ENCODE measurements at places on chromosomes 12 and 14.

- H3K27ac ChIP-seq, result no peak overlapping the region
- no peak overlapping the region for H3K4me3 ChIP-seq
- no peaks in the 10 kb centered on the region for H3K36me3 ChIP-seq
- DNase-seq, result no peak
These were observed 91.0 kb upstream of the MED13L start for GRCh38 chr12:116368196-116369194.

GRCh38 chr12:75809746-75810145 lies 221.8 kb downstream of the PHLDA1 start:
- no peak for DNase-seq
- no peaks in the 10 kb centered on the region for H3K27me3 ChIP-seq
- no peak overlapping the region for H3K4me3 ChIP-seq
- no peaks in the 10 kb centered on the region for H3K36me3 ChIP-seq
- peaks cover 1% of the 10 kb centered on the region for H3K4me1 ChIP-seq
- H3K27ac ChIP-seq, result no peak overlapping the region

DNA sequence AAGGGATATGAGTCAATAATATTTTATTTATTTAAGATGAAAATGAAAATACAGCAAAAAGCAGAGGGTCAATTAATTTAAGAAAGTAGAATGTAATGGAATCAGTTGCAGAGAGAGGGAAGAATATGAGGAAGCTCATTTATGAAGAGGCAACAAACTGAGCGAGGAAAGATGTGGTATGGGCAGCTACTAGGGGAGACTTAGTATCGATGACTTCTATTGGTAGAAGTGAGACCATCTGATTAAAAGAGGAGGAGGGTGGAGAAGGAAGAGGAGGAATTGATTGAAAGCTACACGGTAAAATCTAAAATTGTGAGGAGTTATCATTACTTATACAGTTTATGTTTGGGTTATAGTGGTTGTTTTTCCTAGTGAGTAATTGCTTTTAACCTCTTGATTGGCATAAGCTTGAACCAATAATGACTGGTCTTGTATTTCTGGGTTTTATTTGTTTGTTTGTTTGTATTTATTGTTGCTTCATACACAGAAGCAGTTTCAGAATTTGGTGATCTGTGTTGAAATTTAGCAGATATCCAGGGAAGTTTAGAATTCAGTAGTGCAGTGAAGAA lies 121.0 kb downstream of the LRRIQ1 start:
- no peak overlapping the region for H3K27ac ChIP-seq
- no peak for DNase-seq
- H3K36me3 ChIP-seq, result no peaks in the 10 kb centered on the region
- H3K4me3 ChIP-seq, result no peak overlapping the region
- H3K27me3 ChIP-seq, result no peaks in the 10 kb centered on the region

GRCh38 chr12:105742567-105742874 lies 396.2 kb downstream of the NUAK1 start:
- H3K36me3 ChIP-seq, result no peaks in the 10 kb centered on the region
- no peak overlapping the region for H3K4me3 ChIP-seq
- H3K27me3 ChIP-seq, result no peaks in the 10 kb centered on the region
- DNase-seq, result no peak
- no peaks in the 10 kb centered on the region for H3K4me1 ChIP-seq

GRCh38 chr12:50628394-50628793 lies 123.6 kb downstream of the DIP2B start:
- H3K27me3 ChIP-seq, result no peaks in the 10 kb centered on the region
- peaks cover 13% of the 10 kb centered on the region for H3K4me1 ChIP-seq
- no peak overlapping the region for H3K27ac ChIP-seq
- no peaks in the 10 kb centered on the region for H3K36me3 ChIP-seq
- no peak for DNase-seq
- H3K4me3 ChIP-seq, result no peak overlapping the region

DNA sequence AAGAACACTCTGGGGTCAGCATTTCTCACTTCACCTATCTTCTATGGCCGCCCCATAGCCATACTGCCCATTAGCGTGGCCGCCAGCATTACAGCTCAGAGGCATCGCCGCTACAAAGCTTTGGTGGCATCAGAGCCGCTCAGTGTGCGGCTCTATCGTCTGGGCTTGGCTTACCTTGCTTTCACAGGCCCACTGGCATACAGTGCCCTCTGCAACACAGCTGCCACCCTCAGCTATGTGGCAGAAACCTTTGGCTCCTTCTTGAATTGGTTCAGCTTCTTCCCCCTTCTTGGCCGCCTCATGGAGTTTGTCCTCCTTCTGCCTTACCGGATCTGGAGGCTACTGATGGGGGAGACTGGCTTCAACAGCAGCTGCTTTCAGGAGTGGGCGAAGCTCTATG lies 2.6 kb downstream of the DNAJC22 start:
- no peak overlapping the region for H3K4me3 ChIP-seq
- H3K36me3 ChIP-seq, result no peaks in the 10 kb centered on the region
- H3K4me1 ChIP-seq, result peaks cover 35% of the 10 kb centered on the region

DNA sequence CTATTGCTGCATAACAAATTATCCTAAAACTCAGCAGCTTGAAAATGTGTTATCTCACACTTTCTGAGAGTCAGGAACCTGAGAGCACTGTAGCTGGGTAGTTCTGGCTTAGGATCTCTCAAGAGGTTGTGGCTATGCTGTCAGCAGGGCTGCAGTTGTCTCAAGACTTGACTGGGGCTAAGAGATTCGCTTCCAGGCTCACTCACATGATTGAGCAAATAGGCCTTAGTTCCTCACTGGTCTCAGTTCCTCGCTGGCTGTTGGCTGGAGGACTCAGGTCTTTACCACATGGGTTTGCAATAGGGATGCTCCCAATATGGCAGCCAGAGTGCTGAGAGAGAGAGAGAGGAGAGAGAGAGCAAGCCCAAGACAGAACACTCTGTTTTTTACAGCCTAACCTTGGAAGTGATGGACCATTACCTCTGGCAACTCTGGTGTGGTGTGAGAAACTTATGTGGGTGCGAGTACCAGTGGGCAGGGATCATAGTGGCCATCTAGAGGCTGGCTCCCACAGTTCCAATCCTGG lies 15.9 kb upstream of the DHRS2 start:
- H3K4me3 ChIP-seq, result no peak overlapping the region
- no peaks in the 10 kb centered on the region for H3K4me1 ChIP-seq
- H3K27ac ChIP-seq, result no peak overlapping the region
- DNase-seq, result no peak

DNA sequence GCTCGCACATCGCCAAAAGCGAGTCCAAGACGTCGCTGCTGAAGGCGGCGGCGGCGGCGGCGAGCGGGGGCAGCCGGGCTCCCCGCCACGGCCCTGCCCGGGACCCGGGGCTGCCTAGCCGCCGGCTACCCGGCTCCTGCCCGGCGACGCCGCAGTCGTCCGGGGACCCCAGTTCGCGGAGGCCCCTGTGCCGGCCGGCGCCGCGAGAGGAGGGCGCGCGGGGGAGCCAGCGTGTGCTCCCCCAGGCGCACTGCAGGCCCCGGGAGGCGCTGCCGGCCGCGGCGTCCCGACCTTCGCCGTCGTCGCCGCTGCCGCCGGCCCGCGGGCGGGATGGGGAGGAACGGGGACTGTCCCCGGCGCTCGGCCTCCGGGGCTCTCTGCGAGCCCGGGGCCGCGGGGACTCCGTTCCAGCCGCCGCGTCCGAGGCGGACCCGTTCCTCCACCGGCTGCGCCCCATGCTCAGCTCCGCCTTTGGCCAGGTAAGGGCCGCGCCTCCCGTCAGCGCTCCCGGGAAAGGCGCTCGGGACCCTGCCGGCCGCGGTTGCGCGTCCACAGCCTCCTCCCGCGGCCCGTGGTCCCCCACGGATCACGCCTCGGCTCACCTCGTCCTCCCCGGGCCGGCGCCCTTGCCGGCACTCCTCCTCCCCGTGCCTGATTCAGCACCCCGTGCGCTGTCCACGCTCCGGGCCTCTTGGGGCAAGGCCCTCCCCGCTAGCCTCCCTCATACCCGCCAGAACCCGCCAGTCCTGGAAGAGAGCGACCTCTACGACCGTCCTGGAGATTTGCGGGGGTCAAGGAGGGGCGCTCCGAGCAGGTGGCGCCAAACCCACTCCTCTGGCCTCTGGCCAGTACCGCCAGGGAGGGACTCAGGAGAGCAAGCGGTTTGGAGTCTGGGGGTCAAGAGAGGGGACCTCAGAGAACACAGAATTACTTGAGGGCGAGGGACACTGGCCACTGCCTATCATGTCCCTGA lies 721 bp downstream of the CABP1 start:
- peaks cover 24% of the 10 kb centered on the region for H3K27me3 ChIP-seq
- no peak overlapping the region for H3K27ac ChIP-seq
- H3K36me3 ChIP-seq, result no peaks in the 10 kb centered on the region
- H3K4me1 ChIP-seq, result peaks cover 10% of the 10 kb centered on the region
- peak overlapping the region; percentile 45 for H3K4me3 ChIP-seq
- peak; percentile 25 for DNase-seq

DNA sequence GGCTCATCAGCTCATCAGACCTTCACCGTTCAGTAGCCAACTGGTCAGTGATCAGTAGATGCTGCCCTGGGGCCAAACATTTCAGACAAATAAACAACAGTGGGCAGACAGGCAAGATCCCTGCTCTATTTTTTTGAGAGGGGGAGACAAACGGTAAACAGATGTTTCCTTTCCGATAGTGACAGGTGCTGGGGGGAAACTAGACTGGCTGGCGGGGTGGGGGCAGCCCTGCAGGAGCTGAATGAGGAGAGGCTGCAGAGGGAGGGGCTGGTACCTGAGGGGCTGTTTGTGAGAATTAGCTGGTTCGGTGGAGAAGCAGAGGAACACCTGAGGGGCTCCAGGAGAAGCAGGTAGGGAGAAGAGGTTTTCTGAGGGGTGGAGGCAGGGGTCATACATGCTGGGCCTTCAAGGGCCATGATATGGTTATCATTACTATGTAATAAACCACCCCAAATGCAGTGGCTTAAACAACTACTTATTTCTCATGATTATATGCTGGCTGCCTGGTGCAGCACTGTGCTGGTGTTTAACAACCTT lies 8.2 kb upstream of the GOLGA3 start:
- no peak for DNase-seq
- H3K27ac ChIP-seq, result no peak overlapping the region
- peaks cover 20% of the 10 kb centered on the region for H3K4me1 ChIP-seq
- no peak overlapping the region for H3K4me3 ChIP-seq
- H3K36me3 ChIP-seq, result peaks cover 19% of the 10 kb centered on the region

- H3K27me3 ChIP-seq, result no peaks in the 10 kb centered on the region
- no peak for DNase-seq
- H3K36me3 ChIP-seq, result peaks cover 38% of the 10 kb centered on the region
- H3K4me1 ChIP-seq, result peaks cover 3% of the 10 kb centered on the region
- H3K4me3 ChIP-seq, result no peak overlapping the region
- no peak overlapping the region for H3K27ac ChIP-seq
These were observed 20.0 kb downstream of the SIVA1 start for GRCh38 chr14:104772707-104773504.

DNA sequence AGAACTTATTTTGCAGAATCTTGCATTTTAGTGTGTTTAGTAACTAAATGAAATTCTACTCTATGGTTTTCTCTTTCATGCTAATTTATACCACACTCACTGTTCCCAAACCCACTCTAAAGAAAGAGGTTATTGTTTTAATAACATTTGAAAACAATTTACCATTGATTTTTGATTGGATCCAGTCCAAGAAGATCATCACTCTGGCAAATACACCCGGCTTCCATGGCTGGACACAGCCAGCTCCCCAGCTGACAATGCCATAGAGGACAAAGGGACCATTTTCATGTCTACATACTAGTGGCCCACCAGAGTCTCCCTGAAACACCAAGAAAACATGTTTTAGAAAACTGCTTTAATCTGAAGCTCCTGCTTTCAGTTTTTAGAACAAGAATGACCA lies 42.4 kb downstream of the OVCH1 start:
- no peak overlapping the region for H3K27ac ChIP-seq
- no peaks in the 10 kb centered on the region for H3K4me1 ChIP-seq
- no peaks in the 10 kb centered on the region for H3K36me3 ChIP-seq
- no peak overlapping the region for H3K4me3 ChIP-seq

DNA sequence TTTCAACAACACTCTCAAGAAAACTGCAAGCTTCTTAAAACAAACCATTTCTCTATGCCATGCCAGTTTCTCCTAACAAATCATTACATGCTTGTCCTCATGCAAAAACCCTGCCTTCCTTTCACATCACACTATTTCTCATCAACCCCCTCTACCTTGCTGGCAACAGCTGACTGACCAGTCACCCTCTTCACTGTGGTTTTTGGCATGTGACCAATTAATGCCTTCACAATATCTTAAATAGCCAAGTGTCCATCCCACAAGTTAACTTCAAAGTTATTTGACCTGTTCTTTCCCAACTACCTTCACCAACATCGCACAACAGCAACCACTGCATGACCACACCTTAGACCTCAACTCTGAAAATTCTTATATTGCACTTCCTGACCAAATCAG lies 159.6 kb downstream of the CEP128 start:
- H3K36me3 ChIP-seq, result no peaks in the 10 kb centered on the region
- no peaks in the 10 kb centered on the region for H3K27me3 ChIP-seq
- H3K4me1 ChIP-seq, result no peaks in the 10 kb centered on the region
- no peak overlapping the region for H3K27ac ChIP-seq
- no peak overlapping the region for H3K4me3 ChIP-seq

DNA sequence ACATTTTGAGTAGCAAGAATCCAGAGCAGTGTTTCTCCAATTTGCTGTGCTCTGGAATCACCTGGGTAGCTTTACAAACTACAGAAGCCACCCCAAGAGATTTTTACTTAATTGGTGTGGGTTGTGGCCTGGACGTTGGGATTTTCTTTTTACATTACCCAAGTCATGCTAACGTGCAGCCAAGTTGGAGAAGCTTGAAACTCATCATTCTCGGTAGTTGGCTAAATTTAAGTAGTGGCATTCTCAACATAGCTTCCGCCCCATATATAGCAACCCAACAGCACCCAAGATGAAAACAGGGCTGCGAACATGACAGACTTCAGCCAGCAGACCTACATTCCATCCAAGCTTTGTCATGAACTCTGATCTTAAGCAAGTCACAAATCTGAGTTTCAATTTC lies 25.0 kb downstream of the DAD1 start:
- no peaks in the 10 kb centered on the region for H3K36me3 ChIP-seq
- H3K4me1 ChIP-seq, result peaks cover 91% of the 10 kb centered on the region
- no peak for DNase-seq

DNA sequence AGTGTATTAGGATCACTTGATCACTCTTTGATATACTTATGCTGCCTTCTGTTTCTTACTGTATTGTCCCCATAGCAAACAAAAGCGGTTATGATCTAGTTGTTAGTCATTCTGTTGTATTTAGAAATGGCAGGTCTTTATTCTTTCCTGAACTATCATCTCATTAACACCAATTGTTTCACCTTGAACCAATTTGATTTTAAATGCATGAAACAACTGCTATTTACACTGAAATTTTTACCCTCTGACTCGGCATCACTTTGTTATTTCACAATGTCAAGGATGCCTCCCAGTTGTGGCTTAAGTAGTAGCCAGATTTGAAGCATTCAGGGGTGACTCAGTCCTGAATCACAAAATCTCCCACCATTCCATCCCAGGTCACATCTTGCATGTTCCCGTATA lies 303.5 kb downstream of the EGLN3 start:
- no peak for DNase-seq
- no peak overlapping the region for H3K4me3 ChIP-seq
- H3K27ac ChIP-seq, result no peak overlapping the region
- no peaks in the 10 kb centered on the region for H3K36me3 ChIP-seq

GRCh38 chr12:48454667-48455066 lies 17.7 kb upstream of the ANP32D start:
- H3K27ac ChIP-seq, result no peak overlapping the region
- H3K4me1 ChIP-seq, result no peaks in the 10 kb centered on the region
- H3K4me3 ChIP-seq, result no peak overlapping the region
- no peak for DNase-seq
- H3K36me3 ChIP-seq, result no peaks in the 10 kb centered on the region

GRCh38 chr12:13218641-13219040 lies 22.1 kb downstream of the EMP1 start:
- H3K36me3 ChIP-seq, result no peaks in the 10 kb centered on the region
- H3K27ac ChIP-seq, result no peak overlapping the region
- H3K4me3 ChIP-seq, result no peak overlapping the region
- DNase-seq, result no peak
- no peaks in the 10 kb centered on the region for H3K4me1 ChIP-seq
- no peaks in the 10 kb centered on the region for H3K27me3 ChIP-seq
